ENCODE measurements at places on chromosomes 13 and 19.
A peak's percentile ranks its signal among the peaks of the same experiment; 100 is the strongest.

DNA sequence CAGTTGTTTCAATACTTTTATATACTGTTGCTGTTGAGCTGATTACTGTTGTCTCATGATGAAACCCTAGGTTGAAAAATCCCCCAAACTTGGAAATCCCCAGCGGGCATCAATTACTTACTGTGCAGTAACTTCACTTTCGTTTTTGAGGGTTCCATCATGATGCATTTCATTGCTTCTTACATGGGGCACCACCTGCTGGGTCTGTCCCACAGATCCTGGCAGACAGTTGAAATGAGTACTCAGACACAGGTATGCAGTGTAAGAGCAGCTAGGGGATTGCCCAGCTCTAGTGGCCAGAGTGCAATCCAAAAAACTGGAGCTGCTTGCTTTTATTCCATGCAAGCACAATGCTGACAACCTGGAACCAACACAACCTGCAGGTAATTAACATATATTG lies 132.5 kb upstream of the ZNF91 start:
- DNase-seq = no peak

- no peak for DNase-seq
Measured at GRCh38 chr19:48553676-48554384, 1.9 kb downstream of the SULT2B1 start.

DNA sequence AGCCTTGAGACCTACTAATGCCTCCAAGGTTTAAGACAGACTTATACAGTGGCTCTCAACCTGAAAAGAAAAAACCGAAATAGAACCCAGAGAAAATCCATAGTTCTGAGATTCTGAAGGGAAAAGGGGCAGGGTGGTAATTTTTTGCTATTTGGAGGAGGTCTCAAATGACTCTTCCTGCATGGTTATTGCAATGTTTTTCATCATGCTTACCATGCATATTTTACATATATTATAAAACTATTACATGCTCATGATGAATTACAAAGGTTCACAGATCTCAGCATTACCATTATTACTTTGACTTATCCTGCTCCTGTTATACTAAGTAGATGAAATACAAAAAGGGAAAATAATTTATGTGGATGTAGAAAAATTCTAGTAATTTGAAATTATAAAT lies 47.6 kb downstream of the N4BP2L2 start:
- DNase-seq = no peak

- DNase-seq = no peak
Measured at GRCh38 chr13:38960175-38960574, 30.5 kb downstream of the STOML3 start.

- no peak for DNase-seq
Measured at GRCh38 chr19:35618857-35619256, 6.3 kb downstream of the HAUS5 start.

DNA sequence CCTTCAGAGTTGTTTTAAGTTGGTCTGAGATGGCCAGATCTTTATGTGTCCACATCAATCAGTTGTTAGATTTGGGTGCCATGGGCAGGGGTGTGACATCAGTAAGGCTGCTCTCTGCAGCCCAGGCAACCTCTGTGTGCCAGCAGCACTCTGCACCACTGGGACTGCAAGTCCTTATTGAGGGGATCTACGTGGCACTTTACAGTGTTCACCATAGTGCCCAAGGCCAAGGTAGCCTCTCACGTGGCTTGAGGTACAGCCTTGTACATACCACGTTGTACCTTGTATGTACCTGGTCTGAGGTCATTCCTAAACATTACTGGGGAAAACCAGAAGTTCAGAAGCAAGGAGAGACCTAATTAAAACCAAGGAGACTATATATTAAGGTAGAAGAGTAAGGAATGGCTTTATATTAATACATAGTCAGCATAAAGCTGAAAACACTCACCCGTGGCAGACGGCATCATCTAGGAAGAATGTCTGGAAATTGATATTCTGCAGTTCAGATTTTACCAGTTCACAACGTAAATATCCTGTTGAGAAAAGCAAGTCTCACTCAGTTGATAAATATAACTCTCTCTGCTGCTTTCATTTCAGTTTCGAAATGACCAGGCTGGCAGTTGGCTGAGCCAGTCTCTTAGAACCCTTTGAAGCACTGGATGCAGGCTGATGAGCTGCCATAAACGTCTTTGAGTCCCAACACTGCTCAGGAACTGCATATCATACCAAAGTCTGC lies 128.8 kb downstream of the ZDHHC20 start:
- no peak for DNase-seq

GRCh38 chr13:28049880-28050875 lies 50.2 kb downstream of the FLT3 start:
- DNase-seq = no peak

DNA sequence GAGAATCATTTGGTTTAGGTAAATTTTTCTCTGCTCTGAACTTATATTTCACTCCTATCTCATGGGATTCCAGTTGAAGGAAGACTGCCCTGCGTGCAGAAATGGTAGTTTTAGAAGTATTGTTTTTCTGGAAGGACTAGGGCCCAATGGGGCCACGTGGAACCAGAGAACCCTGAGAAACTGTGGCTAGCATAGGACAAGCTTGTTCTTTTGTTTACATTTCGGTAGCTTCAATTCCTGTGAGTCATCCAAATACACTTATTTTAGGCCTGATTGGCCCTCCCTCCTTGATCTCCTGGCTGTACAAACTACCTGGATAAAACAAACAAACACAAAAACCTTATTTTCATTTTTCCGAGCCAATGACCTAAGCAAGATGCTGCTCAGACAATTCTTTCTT lies 124.0 kb downstream of the ITGBL1 start:
- DNase-seq = no peak

- DNase-seq = no peak
Measured at GRCh38 chr13:36313047-36313969, 15.7 kb upstream of the CCDC169 start.

GRCh38 chr13:88919970-88920628 lies 1248.9 kb downstream of the SLITRK5 start:
- no peak for DNase-seq

- DNase-seq = peak; percentile 53
Measured at GRCh38 chr19:3360421-3361383, 5.7 kb upstream of the NFIC start.

DNA sequence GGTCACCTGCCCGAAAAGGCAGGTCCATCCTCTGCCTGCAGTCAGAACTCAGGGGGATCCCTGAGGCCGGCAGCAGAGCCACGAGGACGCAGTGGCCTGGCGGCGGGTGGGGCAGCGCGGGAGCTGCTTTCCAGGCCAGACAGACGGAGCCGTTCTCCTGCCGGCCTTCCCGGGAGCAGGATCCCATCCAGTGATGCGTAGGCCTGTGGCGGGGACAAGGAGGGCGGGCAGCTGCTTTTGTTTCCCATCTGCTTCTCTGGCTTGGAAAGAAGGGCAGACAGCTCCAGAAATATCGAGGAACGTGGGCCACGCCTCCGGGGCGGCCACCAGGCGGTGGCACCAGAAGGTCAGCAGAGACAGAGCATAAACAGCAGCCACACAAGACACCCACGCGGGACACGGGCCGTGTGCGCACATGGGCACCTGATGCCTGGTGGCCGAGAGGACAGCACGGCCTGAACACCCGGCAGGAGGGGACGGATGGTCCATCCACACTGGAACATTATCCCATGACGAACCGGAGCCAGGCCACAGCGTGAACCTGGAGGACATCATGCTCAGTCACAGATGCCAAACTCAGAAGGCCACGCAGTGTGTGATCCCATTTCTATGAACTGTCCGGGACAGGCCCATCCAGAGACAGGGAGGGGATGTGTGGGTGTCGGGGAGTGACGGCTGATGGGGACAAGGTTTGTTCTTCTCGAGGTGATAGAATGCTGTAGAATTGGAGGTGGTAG lies 13.9 kb upstream of the MKNK2 start:
- no peak for DNase-seq

- no peak for DNase-seq
Measured at GRCh38 chr13:24858953-24859352, 95.0 kb downstream of the RNF17 start.

GRCh38 chr19:49413348-49413747 lies 9.9 kb downstream of the PTH2 start:
- DNase-seq = no peak

GRCh38 chr13:27341616-27342015 lies 71.0 kb downstream of the RASL11A start:
- DNase-seq = no peak

- DNase-seq = no peak
Measured at GRCh38 chr13:65508745-65509144, 1721.4 kb downstream of the PCDH9 start.

- no peak for DNase-seq
Measured at GRCh38 chr13:21055511-21056045, 5.8 kb downstream of the LATS2 start.

DNA sequence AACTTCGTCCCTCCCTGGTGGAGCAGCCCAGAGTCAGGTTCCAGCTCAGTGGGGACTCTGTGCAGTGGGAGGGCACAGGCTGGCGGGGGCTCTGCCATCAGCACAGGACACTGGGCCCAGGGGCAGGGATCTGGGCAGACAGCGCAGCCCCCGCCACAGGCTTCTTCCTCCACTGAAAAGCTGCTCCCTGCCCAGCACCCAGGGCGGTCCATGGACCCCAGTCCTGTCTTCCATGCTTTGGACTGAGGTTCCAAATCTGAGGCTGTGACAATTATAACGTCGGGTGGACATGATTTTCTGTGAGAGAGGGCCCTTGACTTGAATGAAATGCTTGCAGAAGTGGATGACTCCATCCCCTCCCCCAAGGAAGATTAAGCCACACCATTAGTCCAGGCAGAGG lies 21.2 kb upstream of the NCCRP1 start:
- DNase-seq = no peak

DNA sequence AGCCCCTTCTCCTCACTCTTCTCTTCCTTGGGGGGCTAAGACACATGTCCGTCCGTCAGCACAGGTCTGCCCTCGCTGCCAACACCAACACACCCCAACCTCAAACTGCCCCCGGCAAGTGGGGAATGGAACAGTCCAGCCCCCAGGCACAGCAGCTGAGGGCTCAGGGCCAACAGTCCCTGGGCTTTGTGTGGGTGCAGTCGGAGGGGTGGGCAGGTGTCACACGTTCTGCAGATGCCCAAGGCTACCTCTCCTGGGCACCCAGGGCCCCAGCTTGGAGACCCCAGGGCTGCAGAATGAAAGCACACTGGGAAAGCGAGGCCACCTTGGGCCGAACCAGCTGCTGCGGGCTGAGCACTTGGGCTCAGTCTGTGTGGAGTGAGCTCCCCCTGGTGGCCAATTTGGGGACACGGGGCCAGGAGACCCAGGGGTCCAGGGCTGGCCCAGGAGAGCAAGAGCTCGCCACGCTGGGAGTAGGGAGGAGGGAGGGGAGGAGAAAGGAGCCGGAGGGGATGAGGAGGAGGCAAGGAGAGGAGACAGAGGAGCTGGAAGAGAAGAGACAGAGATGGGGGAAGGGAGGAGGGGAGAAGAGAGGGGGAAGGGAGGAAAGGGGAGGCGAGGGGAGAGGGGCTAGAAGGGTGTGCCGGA lies 14.0 kb upstream of the ATP8B3 start:
- DNase-seq = peak; percentile 54

DNA sequence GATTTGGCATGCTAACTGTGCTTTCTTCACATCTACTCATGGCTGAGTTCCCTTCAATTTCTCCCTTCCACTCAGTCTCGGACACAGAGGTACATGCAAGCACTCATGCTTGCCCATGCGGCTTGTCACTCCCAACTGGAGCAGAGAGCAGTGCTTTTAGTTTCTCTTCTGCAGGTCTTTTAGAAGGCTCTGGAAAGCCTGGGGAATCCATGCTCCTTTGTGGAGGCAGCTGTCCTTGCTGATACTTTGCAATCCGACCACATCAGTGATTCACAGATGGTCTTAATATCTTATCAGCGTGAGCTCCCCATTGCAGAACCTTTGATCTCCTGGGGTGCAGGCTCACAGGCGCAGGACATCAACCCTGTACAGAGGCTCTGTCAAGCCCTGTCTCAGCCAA lies 203.9 kb downstream of the COL4A1 start:
- DNase-seq = no peak

GRCh38 chr13:24097667-24098066 lies 62.9 kb upstream of the SPATA13 start:
- DNase-seq = no peak

GRCh38 chr19:52748336-52748950 lies 13.6 kb upstream of the ZNF611 start:
- no peak for DNase-seq

DNA sequence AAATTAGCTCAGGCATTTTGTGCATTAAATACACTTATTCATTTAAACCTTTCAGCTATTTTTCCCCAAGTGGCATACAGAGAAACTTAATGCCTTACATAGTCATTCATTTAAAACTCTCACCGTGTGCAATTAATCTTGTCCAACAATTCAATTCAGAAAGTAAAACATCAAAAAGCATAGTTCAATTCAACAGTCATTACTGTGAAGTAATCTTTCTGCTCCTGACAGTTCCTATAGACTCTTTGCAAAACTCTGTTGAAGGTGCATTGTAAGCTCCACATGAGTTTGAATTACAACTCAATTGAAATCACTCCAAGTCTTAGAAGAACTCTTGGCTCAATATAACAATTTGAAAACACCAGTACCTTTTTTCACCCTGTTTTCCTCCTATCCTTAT lies 228.3 kb downstream of the DACH1 start:
- no peak for DNase-seq

GRCh38 chr13:99813336-99814095 lies 158.1 kb downstream of the ZIC5 start:
- no peak for DNase-seq

DNA sequence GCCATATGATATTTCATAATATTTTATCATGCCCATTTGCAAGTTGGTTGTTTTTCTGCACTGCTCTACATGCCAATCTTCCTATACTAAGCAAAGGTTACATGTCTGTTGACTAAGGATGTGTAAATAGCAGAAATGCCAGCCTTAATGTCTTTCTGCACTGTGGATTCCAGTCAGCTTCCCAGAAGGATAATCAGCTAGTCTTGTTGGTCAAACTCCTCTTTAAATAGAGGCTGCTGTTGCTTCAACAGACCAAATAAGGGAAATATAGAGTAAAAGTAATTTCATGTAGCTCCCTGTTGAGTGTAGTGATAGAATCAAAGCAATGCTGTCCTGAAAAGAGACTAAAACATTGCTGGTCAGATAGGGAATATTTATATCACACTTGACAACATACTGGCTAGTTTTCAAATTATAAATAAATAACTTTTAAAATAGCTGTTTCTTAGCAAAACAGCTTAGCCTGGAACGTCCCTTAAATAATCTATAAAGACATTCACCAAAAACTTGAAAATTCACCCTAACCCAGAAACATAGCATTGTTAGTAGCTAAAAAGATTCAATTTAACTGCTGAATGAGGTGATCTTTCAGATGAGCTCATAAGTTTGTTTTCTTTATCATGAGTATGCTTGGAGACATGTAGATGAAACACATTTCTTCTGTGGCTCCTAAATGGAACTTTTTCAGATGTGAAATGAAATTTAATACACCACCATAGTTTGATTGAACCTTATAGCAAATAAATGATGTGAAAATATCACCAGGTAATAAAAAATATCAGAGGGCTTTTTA lies 56.6 kb downstream of the FRY start:
- DNase-seq = no peak

Measured in stimulated activated CD4-positive, alpha-beta T cell treated with anti-CD3 and anti-CD28 coated beads, Interleukin-15, amount 100 ng/mL, for 1 hour (primary cell).